ENCODE measurements at places on chromosomes 7 and 10.
A peak's percentile ranks its signal among the peaks of the same experiment; 100 is the strongest.

- no peak for DNase-seq
Measured at GRCh38 chr10:58937423-58937822, 239.0 kb upstream of the PHYHIPL start.

DNA sequence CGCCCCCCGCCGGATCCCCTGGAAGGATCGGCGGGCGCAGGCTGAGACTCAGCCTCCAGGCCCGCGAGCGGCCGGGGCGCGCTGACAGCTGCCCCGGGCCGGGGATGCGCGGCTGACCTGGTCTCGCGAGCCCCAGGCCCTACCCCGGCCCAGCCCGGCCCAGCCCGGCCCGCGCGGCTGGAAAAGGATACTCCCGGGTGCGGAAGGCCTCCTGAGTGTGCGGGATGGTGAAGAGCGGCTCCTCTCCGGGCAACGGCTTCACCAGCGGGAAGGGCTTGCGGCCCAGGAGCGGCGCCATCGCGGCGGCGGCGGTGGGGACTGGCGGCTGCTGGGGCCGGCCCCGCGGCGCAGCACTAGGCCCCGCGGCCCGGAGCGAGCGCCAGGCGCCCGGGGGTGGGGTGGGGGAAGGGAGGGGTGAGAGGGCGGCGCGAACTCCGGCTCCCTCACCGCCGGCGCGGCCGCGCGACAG is 423 bp downstream of the BAZ1B start:
- peak; percentile 15 for DNase-seq

- peak; percentile 29 for DNase-seq
Measured at GRCh38 chr10:21516242-21517131, 9.0 kb downstream of the SKIDA1 start.

GRCh38 chr7:95481271-95482165 is 4.2 kb upstream of the ASB4 start:
- DNase-seq = peak; percentile 8

- no peak for DNase-seq
Measured at GRCh38 chr10:47374611-47375536, 9.2 kb downstream of the ZNF488 start.

DNA sequence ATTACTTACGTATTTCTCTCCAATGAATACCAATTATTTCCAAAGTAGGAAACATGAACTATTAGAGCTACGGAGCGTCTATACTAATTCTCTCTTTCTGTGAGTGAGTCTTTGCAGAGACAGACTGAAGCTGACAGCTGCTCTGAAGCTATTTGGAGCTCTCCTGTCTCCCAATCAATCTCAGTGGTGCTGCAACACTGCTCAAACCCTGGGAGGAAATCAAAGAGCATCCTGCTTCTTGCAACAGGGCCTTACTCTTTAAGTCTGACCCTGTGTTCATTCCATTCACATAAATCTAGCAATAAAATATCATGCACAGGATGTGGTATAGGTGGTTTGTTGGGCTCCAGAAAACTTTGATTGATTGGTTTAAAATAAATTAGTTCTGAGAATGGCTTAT is 685.7 kb upstream of the IGFBP3 start:
- no peak for DNase-seq

DNA sequence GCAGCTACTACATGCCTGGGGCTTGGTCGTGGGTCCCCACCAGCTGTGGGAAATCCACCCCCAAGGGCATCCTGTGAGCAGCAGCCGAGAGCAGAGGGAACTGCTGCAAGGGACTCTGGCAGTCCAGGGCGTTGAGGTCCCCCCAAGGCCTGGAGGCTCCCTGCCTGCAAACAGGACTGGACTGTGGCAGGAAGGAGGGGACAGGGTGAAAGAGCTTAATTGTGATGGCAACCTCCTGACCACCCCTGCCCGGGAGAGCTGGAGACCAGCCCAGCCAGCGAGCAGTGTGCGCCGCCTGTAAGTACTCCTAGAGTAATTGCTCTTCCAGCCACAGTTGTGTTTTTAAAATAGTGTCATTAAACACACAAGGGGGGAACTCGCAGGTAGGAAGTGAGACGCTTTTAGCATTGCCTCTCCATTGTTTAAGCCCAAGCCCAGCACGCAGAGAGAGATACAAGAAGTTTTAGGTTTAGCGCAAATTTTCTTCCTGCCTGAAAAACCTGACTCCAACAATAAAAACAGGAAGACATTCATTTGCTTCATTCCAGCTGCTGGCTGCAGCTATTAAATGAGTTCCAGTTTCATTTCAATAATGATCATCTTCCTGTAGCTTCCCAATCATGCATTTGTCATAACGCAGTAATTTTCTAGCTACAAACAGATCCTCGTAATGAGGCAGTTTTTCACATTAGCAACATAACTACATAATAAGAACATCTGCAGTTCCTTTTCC is 111.1 kb downstream of the EBF3 start:
- no peak for DNase-seq

GRCh38 chr7:11506417-11506816 is 325.6 kb downstream of the THSD7A start:
- no peak for DNase-seq

GRCh38 chr7:42314696-42315095 is 77.7 kb upstream of the GLI3 start:
- no peak for DNase-seq
